Activated CD4-positive, alpha-beta T cell treated with anti-CD3 and anti-CD28 coated beads for 48 hours (primary cell): ENCODE measurements at places on chromosomes 2 and 18.

GRCh38 chr2:88054782-88055370 is 707 bp downstream of the KRCC1 start:
- no peak for DNase-seq

- DNase-seq: no peak
Observed at GRCh38 chr2:128809259-128809636, 490.6 kb upstream of the HS6ST1 start.

GRCh38 chr2:156157670-156158069 is 174.9 kb downstream of the NR4A2 start:
- no peak for DNase-seq

DNA sequence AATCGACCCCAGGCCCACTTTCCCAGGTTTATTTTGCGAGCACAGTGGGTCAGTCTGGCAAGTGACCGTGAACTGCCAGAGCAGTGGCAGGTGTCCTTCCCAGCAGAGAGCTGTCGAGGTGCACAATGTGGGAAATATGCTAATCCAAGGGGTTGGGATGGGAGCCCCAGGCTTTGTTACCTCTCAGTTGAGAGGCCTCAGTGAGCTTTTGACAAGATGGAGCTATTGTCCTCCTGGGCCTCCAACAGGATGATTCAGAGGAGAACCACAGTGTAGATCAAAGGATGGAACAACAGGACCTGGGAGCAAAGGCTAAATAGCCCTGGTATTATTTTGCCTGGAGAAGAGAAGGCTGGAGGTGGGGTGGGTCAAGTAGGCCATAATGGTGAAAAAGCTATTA is 150.8 kb downstream of the NCKAP5 start:
- no peak for DNase-seq

- no peak for DNase-seq
Observed at GRCh38 chr2:106147159-106147558, 46.9 kb downstream of the UXS1 start.

DNA sequence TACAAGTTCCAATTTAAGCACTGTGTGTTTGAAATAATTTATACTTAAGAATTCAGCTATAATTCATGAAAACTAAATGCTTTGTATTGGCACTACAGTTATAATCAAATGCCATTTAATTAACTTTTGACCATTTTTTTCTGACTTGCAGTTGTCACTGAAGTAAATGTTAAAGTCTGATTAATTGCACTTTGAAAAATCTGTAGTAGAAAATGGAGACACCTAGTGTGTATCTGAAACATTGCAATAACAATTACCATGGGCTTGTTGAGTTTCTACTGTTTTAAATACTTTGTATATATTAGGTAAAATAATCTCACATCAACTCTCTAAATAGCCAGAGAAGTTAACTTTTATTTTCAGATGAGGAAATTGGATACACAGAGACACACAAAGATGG is 458.6 kb upstream of the FSIP2 start:
- DNase-seq: no peak

DNA sequence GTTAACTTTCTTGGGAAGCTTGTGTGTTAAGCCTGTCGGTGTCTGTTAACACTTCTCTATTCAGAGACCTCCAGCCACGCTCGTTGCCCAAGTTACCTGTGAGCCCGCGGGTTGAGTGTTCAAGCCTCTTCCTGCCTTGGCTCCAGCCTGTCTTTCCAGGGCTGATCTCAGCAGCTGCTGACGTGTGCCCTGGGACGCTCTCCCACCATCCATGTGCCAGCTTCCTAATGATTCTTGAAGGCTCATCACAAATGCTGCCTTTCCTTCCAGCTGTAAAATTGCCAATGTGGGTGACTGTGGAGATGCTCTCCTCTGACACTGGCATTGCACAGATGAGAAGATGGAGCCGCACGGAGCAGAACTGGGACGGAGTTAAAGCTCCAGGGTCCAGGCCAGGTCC is 6.1 kb downstream of the RNF144A start:
- no peak for DNase-seq

DNA sequence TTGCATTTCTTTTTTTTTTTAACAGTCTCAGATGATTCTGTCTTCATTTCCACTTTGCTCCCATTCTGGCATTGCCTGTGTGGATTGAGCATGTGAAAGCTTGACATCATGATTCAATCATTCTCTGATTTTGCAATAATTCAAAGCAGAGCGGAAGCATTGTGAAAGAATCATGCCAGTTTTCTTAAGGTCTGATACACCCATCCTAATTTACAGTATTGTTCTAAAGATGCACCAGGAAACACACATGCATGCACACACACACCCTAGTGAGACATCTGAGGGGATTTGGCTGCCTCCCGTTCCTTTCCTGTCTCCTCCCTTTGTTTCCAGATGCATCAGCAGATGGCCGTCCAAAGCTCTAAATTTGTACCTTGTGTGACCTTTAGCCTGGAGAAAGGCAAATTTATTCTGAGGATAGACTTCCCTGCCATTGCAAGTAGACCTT is 97.3 kb downstream of the FMNL2 start:
- no peak for DNase-seq

DNA sequence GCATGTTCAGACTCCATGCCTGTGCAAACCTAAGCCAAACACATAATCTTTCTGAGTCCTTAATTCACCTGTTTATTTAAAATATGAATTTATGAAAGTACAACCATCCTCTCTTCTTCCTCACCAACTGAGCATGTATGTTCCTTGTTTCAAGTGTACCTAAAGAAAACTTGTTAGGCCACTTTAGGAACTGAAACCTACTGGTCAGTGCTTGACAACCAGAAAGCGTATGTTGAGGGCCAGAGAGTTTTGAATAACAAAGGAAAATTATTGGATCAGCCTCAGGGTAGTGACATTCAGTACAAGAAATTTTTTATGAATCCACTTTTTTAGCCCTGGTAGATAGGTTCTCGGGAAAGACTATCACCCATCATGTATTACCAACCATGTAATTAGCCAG is 847.6 kb upstream of the CELF4 start:
- DNase-seq: no peak

GRCh38 chr2:12451726-12452125 is 265.0 kb upstream of the TRIB2 start:
- DNase-seq: no peak

DNA sequence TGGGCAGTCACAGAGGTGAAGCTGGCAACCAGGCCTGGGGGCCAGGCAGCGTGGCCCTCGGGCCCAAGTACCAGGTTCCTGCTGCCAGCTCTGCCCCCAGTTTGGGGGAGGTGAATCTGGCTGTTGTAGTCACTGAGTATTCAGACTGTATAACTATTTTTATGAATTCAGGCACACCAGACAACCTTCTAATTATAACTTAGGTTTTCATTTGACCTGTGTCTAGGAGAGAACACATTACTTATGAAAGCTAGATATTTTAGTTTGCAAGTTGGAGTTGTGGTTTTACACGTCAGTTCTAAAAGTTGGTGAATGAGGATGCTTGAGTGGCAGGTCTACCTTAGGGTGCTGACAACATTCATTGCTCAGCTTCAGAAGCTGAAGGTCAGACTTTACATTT is 71.7 kb downstream of the LIMS1 start:
- DNase-seq: no peak

GRCh38 chr2:59093571-59093970 is 852.4 kb upstream of the FANCL start:
- no peak for DNase-seq

DNA sequence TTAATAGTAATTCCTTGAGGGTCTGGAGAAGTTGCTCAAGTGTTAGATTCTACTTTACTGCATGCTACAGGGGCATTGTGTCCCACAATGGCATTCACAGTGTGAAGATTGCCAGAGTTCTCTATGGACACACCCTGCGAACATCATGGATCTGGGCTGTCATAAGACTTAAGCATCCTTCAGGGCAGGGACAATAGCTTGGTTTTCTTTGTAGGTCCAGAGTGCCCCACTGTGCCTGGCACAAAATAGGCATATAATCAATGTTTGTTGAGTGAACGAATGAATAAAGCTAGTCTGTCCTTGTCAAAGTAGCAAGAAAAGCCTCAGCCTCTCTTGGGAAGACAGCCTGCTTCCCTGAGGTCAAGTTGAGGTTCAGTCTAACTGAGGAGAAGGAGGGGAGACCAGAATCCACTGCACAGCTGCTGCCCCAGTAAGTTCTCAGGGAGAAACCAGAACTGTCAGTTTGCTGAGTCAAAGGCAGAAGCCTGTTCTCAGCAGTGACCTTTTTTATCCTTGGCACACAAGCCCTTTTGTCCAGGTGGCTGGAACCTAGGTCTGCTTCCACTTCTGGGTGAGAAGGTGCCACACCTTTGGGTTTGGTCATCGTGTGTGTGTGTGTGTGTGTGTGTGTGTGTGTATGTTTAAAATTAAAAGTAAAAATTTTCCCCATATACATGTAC is 15.0 kb downstream of the INPP4A start:
- no peak for DNase-seq

DNA sequence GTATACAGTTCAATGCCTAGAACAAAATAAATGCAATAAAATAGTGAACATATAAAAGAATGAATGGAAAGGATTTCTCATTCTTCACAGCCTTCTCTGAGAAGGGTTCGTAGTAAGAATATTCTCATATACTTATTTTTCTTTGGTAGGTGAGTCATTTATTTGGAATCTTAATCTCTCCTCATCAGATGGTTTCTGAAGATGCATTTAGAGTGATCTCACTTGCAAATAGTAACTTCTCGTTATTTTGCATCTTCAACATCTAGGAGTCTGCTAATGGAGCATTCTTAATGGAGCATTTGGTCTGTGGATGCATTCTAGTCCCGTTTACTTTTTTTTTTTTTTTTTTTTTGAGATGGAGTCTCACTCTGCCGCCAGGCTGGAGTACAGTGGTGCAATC is 3.9 kb downstream of the UBXN4 start:
- DNase-seq: no peak

DNA sequence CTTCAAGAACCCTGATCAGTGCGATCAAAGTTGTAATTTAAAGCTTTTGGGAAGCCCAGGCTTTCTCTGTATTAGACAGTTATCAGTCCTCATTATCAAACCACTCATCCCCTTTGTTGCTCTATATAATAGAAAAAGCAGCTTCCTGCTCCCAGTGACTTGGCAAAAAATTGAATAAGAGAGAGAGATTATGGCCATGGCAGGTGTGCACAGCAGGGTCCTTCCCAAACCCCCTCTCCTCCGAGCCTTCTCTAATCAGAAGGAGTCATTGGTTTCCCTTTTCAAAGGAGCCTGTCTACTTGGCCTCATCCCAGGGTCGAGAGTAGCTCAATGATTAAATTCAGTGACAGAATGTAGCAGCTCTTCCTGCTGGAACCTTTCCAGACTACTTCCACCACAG is 81.5 kb downstream of the SEMA4F start:
- no peak for DNase-seq

DNA sequence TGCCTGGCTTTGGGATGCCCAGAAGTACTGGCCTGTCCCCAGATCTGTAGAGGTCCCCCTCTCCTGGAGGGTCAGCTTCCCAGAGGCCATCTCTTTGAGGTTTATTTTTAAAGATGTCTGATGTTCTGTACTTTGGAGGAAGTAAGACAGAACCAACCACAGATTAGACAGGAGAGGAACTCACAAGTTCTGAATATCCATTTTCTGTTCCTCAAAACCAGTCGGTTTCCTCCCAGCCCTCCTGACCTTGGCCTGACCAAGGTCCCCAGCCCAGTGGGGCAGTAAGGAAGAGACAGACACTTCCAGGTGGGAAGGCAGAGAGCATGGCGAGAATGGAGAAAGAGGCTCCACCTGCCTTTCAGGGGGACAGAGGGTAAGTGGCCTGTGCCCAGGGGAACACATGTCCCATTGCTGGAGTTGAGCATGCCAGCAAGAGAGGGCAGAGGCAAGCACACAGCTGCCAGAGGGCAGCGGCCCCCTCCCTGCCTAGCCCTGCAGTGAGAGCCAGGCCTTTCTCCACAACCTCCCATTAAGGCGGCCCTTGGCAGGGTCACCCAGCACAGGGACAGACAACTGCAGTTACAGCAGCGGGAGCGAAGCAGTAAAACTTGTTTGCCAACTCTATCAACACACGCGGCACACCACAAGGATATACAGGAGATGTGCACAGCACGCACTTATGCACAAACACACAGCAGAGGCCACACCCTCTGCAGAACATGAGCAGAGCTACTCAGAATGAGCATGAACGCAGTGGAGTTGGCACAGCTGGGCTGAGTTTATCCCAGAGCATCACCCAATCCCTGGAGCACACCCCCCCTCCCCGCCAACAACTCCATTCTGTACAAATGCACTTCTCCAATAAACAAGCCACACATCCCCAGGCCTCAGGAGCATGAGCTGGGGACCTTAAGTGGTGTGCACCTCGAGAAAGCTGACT is 18.5 kb upstream of the SEMA4C start:
- DNase-seq: no peak

- no peak for DNase-seq
Observed at GRCh38 chr2:226601881-226602662, 197.5 kb downstream of the IRS1 start.

DNA sequence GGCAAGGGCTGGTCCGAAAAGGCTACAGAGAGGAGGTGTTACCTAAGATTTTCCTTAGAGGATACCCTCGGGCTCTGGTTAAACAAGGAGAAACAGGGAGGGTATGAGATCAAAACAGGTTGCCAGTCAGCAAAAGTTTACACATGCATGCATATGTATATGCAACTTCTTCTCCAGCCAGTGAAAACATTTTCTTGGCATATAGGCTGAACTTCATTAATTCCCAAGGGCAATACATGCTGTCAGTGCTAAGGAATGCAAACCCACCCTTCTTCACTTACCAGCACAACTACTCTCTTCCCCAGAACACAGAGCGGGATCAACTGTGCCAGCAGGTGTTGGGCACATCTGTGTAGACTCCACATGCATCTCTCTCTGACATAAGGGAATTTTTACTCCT is 176.0 kb downstream of the GFPT1 start:
- no peak for DNase-seq

GRCh38 chr2:24083567-24084385 is 858 bp downstream of the TP53I3 start:
- DNase-seq: no peak

GRCh38 chr2:184598002-184598315 is 370 bp upstream of the ZNF804A start:
- DNase-seq: no peak

- DNase-seq: no peak
Observed at GRCh38 chr2:12269041-12269972, 447.4 kb upstream of the TRIB2 start.

- DNase-seq: peak; percentile 83
Observed at GRCh38 chr2:168246483-168247340, 683 bp downstream of the STK39 start.

DNA sequence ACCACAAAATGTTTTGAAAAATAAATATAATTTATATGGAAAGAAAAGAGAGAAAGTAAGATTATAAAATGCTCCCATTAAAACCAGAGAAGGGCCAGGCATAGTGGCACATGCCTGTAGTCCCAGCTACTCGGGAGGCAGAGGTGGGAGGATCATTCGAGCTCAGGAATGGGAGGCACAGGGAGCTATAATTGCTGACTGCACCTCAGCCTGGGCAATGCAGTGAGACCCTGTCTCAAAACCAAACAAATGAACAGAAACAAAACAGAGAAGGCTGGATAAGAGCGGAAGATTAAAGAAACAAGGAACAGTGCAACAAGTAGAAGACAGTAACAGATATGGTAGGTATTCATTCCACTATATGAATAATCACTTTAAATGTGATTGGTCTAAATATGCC is 18.6 kb upstream of the TMEM182 start:
- no peak for DNase-seq
